ENCODE measurements at places on chromosomes 1 and 21.

- DNase-seq = no peak
- H3K4me3 ChIP-seq = peak overlapping the region; percentile 80
- H3K36me3 ChIP-seq = peaks cover 17% of the 10 kb centered on the region
- H3K27me3 ChIP-seq = no peaks in the 10 kb centered on the region
- peaks cover 15% of the 10 kb centered on the region for H3K4me1 ChIP-seq
Measured at GRCh38 chr1:7770669-7770996, 463 bp upstream of the VAMP3 start.

GRCh38 chr1:174160603-174161002 lies 1.3 kb downstream of the RABGAP1L start:
- H3K4me3 ChIP-seq = peak overlapping the region; percentile 98
- H3K27me3 ChIP-seq = peaks cover 3% of the 10 kb centered on the region
- no peak overlapping the region for H3K27ac ChIP-seq
- no peak for DNase-seq
- peaks cover 35% of the 10 kb centered on the region for H3K4me1 ChIP-seq

GRCh38 chr1:84669831-84670230 lies 20.4 kb downstream of the SSX2IP start:
- H3K27me3 ChIP-seq = no peaks in the 10 kb centered on the region
- peaks cover 30% of the 10 kb centered on the region for H3K4me1 ChIP-seq
- no peak overlapping the region for H3K4me3 ChIP-seq

DNA sequence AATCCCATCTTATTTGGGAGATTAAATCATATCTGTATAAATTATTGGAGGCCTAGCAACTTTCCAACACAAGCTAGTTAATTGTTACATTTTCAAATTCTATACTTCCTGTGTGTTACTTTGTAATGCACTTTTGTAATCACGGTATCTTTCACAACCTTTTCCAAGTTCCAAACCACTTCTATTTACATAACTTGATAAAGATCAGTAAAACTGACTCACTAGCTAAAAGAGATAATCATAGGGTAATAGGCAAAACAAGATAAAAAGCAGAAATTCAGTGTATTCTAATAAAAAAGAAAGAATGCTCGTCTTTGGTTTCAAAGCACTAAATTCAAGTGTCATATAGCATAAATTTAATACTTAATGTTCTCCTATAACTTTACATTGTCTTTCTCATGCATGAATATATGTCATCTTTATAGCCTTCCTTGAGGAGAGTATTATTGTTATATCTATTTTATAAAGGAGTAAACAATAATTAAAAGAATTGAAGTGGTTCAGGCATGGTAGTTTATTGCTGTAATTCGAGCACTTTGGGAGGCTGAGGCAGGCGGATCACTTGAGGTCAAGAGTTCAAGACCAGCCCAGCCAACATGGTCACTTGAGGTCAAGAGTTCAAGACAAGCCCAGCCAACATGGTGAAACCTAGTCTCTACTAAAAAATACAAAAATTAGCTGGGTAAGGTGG lies 66.4 kb downstream of the RGS13 start:
- no peak for DNase-seq
- H3K4me3 ChIP-seq = no peak overlapping the region
- H3K4me1 ChIP-seq = no peaks in the 10 kb centered on the region
- H3K36me3 ChIP-seq = no peaks in the 10 kb centered on the region

- no peaks in the 10 kb centered on the region for H3K27me3 ChIP-seq
- no peak overlapping the region for H3K27ac ChIP-seq
Measured at GRCh38 chr21:29265690-29266479, 32.8 kb upstream of the BACH1 start.

- H3K4me1 ChIP-seq = no peaks in the 10 kb centered on the region
- no peaks in the 10 kb centered on the region for H3K36me3 ChIP-seq
- no peak for DNase-seq
- no peak overlapping the region for H3K4me3 ChIP-seq
Measured at GRCh38 chr1:40352126-40352525, 21.4 kb upstream of the SMAP2 start.

GRCh38 chr1:160114085-160114484 lies 1.5 kb upstream of the ATP1A2 start:
- H3K4me1 ChIP-seq = peaks cover 82% of the 10 kb centered on the region
- H3K27me3 ChIP-seq = peaks cover 2% of the 10 kb centered on the region
- no peak overlapping the region for H3K4me3 ChIP-seq
- DNase-seq = no peak
- H3K36me3 ChIP-seq = no peaks in the 10 kb centered on the region

DNA sequence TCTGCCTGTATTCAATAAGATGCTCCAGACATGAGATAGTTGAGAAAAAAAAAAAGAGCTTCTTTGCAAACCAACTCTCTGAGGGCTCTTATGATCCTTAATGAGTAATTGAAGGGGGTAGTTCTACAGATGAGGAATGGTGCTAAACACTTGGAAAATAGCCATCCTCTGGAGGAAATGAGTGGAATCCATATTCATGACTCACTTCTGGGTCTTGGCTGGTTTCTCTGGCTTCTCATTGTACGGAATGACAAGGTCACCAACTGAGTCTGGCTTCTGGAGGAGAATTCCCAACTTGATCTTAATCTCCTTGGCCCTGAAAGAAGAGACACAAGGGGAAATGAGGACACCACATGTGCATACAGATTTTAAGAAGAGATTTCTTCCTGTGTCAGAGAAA lies 34.7 kb downstream of the RGS5 start:
- H3K4me3 ChIP-seq = no peak overlapping the region
- peak overlapping the region; percentile 52 for H3K27ac ChIP-seq
- DNase-seq = no peak
- H3K36me3 ChIP-seq = peaks cover 3% of the 10 kb centered on the region
- peaks cover 56% of the 10 kb centered on the region for H3K4me1 ChIP-seq
- H3K27me3 ChIP-seq = no peaks in the 10 kb centered on the region

GRCh38 chr1:46533179-46533864 lies 18.1 kb downstream of the KNCN start:
- DNase-seq = peak; percentile 48
- H3K27ac ChIP-seq = no peak overlapping the region
- H3K4me1 ChIP-seq = peaks cover 20% of the 10 kb centered on the region

- no peaks in the 10 kb centered on the region for H3K27me3 ChIP-seq
- no peak for DNase-seq
- H3K4me1 ChIP-seq = no peaks in the 10 kb centered on the region
- H3K27ac ChIP-seq = no peak overlapping the region
Measured at GRCh38 chr1:186303911-186304310, 71.1 kb downstream of the TPR start.
